T-helper 2 cell treated with Interferon-gamma antibody and Interleukin-4, amounts not matched to agents 5 μg/mL and 100 μg/mL, for 36 hours (primary cell): ENCODE measurements at places on chromosomes 5 and 9.

DNA sequence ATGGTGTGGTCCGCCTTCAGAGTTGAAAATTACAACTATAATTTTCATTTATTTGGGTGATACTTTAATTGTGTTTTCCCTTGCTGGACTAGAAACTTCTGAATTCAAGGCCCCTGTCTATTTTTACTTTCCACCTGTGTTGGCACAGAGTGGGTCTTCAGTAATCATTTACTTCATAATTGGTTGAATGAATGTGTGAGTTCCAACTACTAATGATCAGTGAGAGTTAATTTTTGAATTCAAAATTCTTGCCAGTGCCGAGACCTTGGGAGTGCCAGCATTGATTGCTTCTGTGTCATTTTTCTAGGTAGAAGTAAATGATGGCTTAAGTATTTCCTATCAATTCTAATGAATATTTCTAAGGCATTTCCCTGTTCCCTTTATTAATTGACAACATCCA lies 61.4 kb downstream of the PARP8 start:
- peaks cover 22% of the 10 kb centered on the region for H3K4me1 ChIP-seq
- H3K36me3 ChIP-seq = peaks cover 19% of the 10 kb centered on the region
- H3K27me3 ChIP-seq = no peaks in the 10 kb centered on the region
- no peak overlapping the region for H3K4me3 ChIP-seq
- no peak overlapping the region for H3K27ac ChIP-seq
- DNase-seq = no peak

DNA sequence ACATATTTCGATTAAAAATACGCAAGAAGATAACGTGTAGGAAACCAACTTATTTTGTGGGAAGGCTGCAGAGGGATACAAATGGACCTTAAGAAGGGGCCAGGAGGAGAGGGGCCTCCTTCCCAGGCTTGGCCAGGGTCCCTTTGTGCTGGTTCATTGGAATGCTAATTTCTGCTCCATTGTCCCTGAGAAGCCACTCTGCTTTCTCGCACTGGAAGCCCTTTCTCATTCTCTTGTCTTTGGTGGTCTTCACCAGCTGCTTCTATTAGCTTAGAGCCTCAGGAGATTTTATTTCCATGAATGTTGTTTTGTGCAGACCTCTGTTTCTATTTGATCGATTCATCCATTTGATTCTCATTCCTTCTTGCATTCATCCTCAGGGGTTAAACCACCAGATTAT lies 325.4 kb downstream of the TMEM38B start:
- no peak for DNase-seq
- no peak overlapping the region for H3K4me3 ChIP-seq
- no peaks in the 10 kb centered on the region for H3K4me1 ChIP-seq
- no peak overlapping the region for H3K27ac ChIP-seq

- no peaks in the 10 kb centered on the region for H3K27me3 ChIP-seq
- H3K27ac ChIP-seq = peak overlapping the region; percentile 86
- DNase-seq = no peak
- H3K36me3 ChIP-seq = peaks cover 5% of the 10 kb centered on the region
- H3K4me1 ChIP-seq = peaks cover 38% of the 10 kb centered on the region
These were observed 2.1 kb downstream of the CD72 start for GRCh38 chr9:35615981-35616680.

GRCh38 chr9:95407524-95407923 lies 90.0 kb upstream of the FANCC start:
- no peak for DNase-seq
- no peaks in the 10 kb centered on the region for H3K36me3 ChIP-seq
- peaks cover 25% of the 10 kb centered on the region for H3K27me3 ChIP-seq
- H3K27ac ChIP-seq = no peak overlapping the region
- H3K4me1 ChIP-seq = no peaks in the 10 kb centered on the region

GRCh38 chr9:126698756-126699155 lies 85.0 kb downstream of the LMX1B start:
- no peak overlapping the region for H3K27ac ChIP-seq
- H3K36me3 ChIP-seq = no peaks in the 10 kb centered on the region
- H3K4me3 ChIP-seq = no peak overlapping the region
- H3K27me3 ChIP-seq = peaks cover 3% of the 10 kb centered on the region

GRCh38 chr9:133843751-133844397 lies 105.7 kb upstream of the SARDH start:
- H3K36me3 ChIP-seq = no peaks in the 10 kb centered on the region
- no peak overlapping the region for H3K27ac ChIP-seq
- H3K4me3 ChIP-seq = no peak overlapping the region
- no peaks in the 10 kb centered on the region for H3K4me1 ChIP-seq

DNA sequence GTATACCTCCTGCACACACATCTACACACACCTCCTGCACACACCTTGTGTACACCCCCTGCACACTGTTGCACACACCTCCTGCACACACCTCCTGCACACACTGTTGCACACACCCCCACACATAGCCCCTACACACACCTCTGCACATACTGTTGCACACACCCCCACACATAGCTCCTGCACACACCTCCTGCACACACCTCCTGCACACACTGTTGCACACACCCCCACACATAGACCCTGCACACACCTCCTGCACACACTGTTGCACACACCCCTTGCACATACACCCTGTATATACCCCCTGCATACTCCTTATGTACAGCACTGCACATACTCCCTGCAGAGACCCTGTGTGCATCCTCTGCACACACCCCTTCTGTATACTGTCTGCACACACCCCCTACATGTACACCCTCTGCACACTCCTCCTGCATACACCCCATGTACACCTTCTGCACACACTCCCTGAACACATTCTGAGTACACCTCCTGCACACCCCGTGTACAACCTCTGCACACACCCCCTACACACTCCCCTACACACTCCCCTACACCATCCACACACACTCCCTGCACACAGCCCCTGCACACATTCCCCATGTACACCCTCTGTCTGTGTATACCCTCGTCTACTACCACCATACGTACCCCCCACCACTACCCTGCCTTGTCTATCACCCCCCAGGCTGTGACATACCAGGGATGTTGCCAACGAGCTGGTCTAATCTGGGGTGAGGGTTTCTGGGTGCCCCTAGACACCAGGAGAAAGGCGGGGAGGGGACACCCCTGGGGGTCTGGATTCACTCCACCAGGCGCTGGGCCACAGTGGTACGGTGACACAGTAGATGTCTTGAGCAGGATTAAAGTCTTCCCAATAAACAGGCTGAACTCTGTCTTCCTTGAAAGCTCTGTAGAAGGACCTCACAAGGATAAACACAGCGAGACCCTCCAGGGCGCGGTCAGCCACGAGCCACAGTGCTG lies 1.1 kb upstream of the CEP72 start:
- H3K4me1 ChIP-seq = peaks cover 40% of the 10 kb centered on the region
- peak overlapping the region; percentile 69 for H3K4me3 ChIP-seq
- peaks cover 22% of the 10 kb centered on the region for H3K36me3 ChIP-seq
- no peaks in the 10 kb centered on the region for H3K27me3 ChIP-seq
- peak overlapping the region; percentile 67 for H3K27ac ChIP-seq
- no peak for DNase-seq

- no peak overlapping the region for H3K4me3 ChIP-seq
- no peak for DNase-seq
- H3K4me1 ChIP-seq = no peaks in the 10 kb centered on the region
- H3K36me3 ChIP-seq = no peaks in the 10 kb centered on the region
These were observed 71.7 kb upstream of the FCN1 start for GRCh38 chr9:134989206-134990065.

- peaks cover 1% of the 10 kb centered on the region for H3K4me1 ChIP-seq
- no peak overlapping the region for H3K27ac ChIP-seq
- DNase-seq = no peak
- peaks cover 52% of the 10 kb centered on the region for H3K36me3 ChIP-seq
- no peaks in the 10 kb centered on the region for H3K27me3 ChIP-seq
These were observed 9.0 kb upstream of the AK1 start for GRCh38 chr9:127886401-127886972.

DNA sequence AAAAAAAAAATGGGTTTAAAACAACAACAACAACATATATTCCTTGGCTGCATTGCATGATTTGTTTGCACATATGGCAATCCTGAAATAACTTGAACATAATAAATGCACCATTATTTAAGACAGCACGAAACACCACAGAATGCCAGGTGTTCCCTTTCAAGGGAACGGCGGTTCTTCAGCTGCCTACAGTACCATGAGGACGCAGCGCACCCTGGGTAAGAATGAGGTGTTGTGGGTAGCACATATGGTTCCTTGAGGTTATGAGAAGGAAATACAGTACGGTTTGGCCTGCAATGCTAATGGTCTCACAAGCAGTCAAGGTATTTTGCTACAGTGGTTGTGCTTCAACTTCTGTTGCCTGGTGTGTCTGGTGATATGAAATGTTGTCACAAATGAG lies 174.8 kb downstream of the SLC12A2 start:
- no peak overlapping the region for H3K27ac ChIP-seq
- H3K4me3 ChIP-seq = no peak overlapping the region
- DNase-seq = no peak

DNA sequence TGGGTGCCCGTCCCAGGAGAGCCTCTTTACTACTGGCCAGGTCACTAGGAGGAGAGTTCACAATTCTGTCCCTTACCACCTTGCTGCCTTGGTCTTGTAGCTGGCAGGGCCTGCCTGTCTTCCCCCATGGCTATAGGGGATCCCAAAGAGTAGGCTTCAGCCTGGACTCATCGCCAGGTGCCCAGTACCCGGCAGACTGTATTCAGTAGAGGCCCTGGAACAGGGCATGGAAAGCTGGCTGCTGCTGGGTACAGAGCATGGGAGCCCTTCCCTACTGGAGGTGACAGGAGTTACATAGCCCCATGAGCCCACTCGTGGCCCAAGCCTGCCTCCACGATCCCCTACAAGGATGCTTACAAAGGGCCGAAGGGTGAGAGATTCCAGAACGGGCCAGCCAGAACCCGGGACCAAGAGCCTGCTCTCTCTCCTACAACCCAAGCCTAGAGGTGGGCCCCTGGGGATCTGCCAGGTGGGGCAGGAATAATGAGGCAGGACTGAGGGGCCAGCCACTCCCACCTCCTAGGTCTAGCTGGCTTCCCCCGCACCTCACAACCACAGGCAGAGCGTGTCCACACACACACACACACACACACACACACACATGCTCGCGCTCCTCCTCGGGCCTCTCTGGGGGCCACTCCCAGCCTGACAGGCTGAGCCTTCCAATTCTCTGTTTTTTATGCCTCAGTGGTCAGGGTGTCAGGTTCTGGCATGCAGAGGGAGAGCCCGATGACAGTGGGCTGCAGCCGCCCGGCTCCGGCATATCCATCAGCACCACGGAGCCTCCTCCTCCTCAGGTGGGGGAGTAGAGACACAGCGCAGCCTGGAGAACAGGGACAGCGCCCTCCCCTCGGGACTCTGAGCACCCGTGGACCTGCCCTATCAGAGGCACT lies 186.0 kb downstream of the PAX5 start:
- H3K27ac ChIP-seq = no peak overlapping the region
- H3K27me3 ChIP-seq = no peaks in the 10 kb centered on the region
- no peaks in the 10 kb centered on the region for H3K4me1 ChIP-seq

DNA sequence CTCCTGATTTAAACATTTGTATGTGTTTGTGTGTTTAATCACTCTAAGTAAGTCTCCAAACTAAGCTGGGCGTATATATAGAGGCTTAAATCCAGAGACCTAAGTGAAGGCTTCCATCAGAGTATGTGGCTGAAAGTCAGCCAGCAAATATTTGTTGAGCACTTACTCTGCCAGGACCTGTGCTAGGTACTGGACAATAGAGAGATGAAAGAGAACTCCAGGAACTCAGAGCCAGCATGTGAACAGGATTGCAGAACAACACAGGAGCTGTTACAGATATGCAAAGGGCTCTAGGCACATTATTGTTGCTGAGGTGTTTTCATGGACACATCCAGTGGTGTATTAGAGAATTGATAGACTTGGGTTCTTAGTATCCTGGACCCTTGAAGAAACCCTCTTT lies 4.7 kb upstream of the BNIP1 start:
- no peak overlapping the region for H3K27ac ChIP-seq
- no peak overlapping the region for H3K4me3 ChIP-seq
- no peaks in the 10 kb centered on the region for H3K27me3 ChIP-seq

GRCh38 chr9:27763831-27764230 lies 190.6 kb upstream of the C9orf72 start:
- no peaks in the 10 kb centered on the region for H3K36me3 ChIP-seq
- H3K27ac ChIP-seq = no peak overlapping the region
- DNase-seq = no peak
- no peak overlapping the region for H3K4me3 ChIP-seq
- peaks cover 2% of the 10 kb centered on the region for H3K4me1 ChIP-seq
- H3K27me3 ChIP-seq = no peaks in the 10 kb centered on the region

- no peak for DNase-seq
- no peak overlapping the region for H3K27ac ChIP-seq
- peak overlapping the region; percentile 46 for H3K4me3 ChIP-seq
- peaks cover 2% of the 10 kb centered on the region for H3K4me1 ChIP-seq
- peaks cover 59% of the 10 kb centered on the region for H3K27me3 ChIP-seq
These were observed 10.5 kb downstream of the PROP1 start for GRCh38 chr5:177985430-177986040.

GRCh38 chr5:179533907-179534306 lies 16.4 kb upstream of the RUFY1 start:
- peak overlapping the region; percentile 80 for H3K4me3 ChIP-seq
- H3K4me1 ChIP-seq = peaks cover 14% of the 10 kb centered on the region
- H3K27me3 ChIP-seq = peaks cover 2% of the 10 kb centered on the region
- H3K27ac ChIP-seq = peak overlapping the region; percentile 55
- DNase-seq = no peak

GRCh38 chr5:39941416-39941815 lies 516.6 kb upstream of the DAB2 start:
- H3K4me3 ChIP-seq = no peak overlapping the region
- no peaks in the 10 kb centered on the region for H3K36me3 ChIP-seq
- H3K4me1 ChIP-seq = no peaks in the 10 kb centered on the region
- H3K27ac ChIP-seq = no peak overlapping the region
- no peaks in the 10 kb centered on the region for H3K27me3 ChIP-seq
- no peak for DNase-seq

- no peaks in the 10 kb centered on the region for H3K27me3 ChIP-seq
- no peak overlapping the region for H3K27ac ChIP-seq
- H3K36me3 ChIP-seq = peaks cover 2% of the 10 kb centered on the region
- peaks cover 5% of the 10 kb centered on the region for H3K4me1 ChIP-seq
These were observed 26.9 kb upstream of the ITGA1 start for GRCh38 chr5:52760695-52761366.

GRCh38 chr9:112166176-112167140 lies 8.6 kb downstream of the SUSD1 start:
- peaks cover 20% of the 10 kb centered on the region for H3K36me3 ChIP-seq
- no peak overlapping the region for H3K4me3 ChIP-seq
- no peak for DNase-seq
